ENCODE measurements at places on chromosomes 6 and 20. TPM values are rescaled to one million over a fixed set of nuclear protein-coding genes. Genes with fewer than 3 reads are reported as not detected.

The ADGB gene
- polyA plus RNA-seq: not detected

The SLC22A3 gene
- polyA plus RNA-seq: 0.61 TPM

The CHRNA4 gene
- 0.23 TPM for polyA plus RNA-seq

The AGPAT4 gene
- 1.5 TPM for polyA plus RNA-seq

GRCh38 chr6:33504486-33504885 lies 50.1 kb downstream of the ZBTB9 start:
- no peak for DNase-seq

Measured in heart left ventricle (tissue), 16 donors.